ENCODE measurements at places on chromosomes 12 and 14.

DNA sequence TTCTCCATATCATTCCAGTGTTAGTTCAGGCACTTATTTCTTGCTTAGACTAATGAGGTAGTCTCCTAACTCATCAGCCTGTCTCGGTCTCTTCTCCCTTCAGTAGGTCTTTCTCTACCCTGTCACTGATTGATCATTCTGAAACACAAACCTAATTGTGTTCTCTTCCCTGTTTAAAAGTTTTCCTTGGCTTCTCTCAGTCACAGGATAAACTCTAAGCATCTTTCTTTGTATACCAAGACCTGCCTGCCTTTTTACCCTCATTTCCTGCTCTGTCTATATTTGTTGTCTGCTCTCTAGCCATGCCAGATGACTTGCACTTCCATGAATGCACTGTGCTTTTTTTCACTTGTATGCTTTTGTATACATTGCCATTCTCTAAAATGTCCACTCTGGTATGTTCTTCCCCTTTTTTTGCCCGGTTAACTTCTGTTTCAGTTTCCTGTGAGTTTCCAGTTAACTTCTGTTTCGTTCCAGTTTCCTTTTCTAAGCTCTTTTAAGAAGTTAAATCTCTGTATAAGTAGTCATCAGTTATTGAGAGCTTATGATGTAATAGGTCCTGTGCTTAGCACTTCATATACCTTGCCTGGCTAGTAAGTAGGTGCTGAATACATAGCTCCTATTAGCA lies 12.8 kb downstream of the DIP2B start:
- no peak for DNase-seq

DNA sequence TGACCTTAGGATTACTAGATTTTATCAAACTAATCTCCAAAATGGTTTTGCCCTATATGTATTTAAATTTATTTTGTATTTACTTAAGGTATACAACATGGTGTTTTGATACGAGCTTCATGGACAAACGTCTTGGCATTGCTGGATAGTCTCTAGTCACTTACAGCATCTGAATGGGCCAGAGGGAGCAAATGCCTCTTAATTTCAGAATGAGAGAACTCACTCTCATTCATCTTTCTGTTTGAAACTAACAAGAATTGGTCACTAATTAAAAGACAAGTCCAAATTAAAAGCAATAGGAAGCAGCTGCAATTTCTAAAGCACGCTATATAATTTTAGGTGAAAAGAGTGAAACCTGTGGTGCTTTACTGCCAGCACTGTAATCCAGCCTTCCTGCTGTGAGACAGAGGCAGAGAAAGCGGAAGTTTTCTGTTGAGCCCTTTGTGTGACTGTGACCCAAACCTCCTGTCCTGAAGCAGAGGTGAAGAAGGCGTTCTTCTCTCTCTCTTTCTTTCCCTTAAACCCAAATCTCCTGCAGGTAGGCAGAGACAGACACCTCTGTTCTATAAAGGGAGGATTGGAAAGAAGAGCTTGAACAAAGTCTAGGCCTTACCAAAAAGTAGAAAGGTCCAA lies 184.6 kb upstream of the NAV3 start:
- no peak for DNase-seq

DNA sequence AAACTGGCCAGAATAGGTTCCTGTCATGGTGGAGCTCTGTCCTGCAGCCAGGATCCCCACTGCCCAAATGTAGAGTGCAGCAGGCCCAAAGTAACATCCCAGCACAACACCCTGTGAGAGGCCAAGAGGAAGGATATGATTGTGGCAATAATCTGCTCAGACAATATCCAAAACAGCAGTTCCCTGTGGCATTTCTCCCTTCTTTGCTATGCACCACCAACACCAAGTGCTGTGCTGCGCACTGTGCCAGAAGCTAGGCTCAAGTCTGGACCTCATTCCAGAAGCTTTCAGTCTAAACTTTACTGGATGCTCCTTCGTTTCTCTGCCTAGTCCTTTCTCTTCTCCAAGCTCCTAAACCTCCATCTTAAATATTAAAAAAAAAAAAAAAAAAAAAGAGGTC lies 33.4 kb downstream of the SLC11A2 start:
- no peak for DNase-seq

DNA sequence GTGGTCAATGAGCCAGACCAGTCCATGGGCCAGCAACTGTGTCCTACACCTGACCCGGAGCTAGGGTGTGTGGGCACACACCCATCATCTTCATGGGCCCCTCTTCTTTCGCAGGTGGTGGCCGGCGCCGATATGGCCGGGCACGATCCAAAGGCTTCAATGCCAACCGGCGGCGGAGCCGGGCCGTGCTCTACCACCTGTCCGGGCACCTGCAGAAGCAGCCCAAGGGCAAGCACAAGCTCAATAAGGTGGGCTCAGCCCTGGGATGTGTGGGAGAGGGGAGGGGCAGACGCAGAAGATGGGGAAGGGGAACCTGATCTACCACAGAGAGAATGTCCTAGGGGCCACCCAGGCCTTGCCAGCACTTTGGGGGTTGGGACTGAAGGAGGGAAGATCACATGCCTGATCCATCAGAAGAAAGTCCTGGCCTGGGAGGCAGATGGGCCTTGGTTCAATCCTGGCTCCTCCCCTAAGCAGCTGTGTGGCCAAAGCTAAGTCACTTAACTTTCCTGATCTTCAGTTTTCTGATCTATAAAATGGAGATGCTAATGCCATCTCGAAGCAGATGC lies 3.8 kb downstream of the KCNH3 start:
- DNase-seq = no peak

DNA sequence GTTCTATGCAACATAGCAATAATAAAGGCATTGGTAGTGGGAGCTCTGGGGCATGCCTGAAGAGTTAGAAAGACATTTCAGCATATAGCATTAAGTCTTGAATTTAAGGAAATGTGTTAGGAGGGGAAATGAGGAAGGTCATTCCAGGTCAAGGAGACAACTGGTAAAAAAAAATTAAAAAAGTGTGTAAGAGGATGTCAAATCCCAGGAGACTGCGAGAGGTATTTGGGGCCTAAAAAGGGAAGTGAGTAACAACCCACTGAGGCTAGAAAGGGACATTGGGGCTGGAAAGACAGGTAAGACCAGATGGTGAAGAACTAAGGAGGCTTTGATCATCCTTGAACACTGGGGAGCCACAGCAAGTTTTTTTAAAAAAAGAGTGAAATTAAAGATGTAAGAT lies 152.9 kb downstream of the SLC25A21 start:
- DNase-seq = no peak

DNA sequence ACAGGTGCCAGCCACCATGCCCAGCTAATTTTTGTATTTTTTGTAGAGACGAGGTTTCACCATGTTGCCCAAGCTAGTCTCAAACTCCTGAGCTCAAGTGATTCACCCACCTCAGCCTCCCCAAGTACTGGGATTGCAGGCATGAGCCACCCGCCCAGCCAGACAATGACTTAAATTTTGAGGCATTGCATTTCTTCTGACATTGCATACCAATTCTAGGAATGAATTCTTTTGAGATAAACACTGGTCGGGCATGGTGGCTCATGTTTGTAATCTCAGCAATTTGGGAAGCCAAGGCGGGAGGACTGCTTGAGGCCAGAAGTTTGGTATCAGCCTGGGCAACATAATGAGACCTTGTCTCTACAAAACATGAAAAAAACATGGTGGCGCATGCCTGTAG lies 2.5 kb upstream of the CELA1 start:
- no peak for DNase-seq

DNA sequence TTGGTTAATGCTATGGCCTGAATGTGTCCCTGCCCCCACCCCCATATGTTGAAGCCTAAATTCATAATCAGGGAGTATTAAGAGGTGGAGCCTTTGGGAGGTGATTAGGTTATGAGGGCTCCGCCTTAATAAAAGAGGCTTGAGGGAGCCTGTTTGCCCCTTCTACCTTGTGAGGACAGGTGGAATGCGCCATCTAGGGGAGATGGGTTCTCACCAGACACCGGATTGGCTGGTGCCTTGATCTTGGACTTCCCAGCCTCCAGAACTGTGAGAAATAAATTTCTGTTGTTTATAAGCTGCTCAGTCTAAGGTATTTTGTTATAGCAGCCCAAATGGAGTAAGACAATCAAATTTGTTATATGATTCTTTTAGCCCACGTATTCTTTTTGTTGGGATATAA lies 148.3 kb downstream of the PTCSC3 start:
- DNase-seq = no peak

GRCh38 chr12:40137252-40137651 lies 31.4 kb upstream of the SLC2A13 start:
- DNase-seq = no peak

- DNase-seq = no peak
Observed at GRCh38 chr12:25107920-25108319, 87.0 kb downstream of the DNAI7 start.

DNA sequence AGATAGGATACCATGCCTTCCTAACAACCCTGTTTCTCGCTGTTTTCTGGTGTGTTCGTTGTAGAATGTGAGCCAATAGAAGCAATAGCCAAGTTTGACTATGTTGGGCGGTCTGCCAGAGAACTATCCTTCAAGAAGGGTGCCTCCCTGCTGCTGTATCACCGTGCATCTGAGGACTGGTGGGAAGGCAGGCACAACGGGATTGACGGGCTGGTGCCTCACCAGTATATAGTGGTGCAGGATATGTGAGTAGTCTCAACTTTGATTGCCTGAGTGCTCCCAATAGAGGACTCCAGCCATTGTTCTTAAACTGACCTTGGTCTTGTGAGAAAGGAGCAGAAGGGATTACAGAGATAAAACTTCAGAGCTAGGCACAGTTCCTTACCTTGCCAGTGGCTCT lies 96.2 kb downstream of the KICS2 start:
- no peak for DNase-seq

DNA sequence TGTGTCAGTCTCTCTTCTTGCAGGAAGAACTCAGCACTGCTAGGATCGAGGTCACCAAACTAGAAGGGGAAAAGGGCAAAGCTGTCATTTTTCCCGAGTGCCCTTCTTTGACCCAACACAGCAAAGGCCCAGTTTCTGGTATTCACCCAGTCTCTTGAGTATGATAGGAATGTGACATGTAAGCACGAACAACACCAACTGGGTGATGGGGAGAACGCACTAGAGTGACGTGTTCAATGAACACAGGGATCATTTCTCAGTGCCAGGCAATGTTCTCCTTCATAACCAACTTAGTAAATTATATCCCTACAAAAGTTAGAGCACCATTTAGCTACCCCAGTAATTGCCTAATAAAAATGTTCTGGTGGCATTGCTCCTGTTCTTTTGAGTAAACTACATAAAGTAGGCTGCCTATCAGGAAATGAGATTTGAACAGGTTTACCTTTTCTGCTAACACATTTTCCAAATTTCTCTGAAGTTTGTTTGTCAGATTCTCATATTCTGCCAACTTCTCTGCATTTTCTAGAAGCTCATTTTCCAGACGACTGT lies 64.5 kb downstream of the NIN start:
- DNase-seq = no peak

GRCh38 chr14:94573475-94574277 lies 7.5 kb upstream of the SERPINA5 start:
- no peak for DNase-seq

DNA sequence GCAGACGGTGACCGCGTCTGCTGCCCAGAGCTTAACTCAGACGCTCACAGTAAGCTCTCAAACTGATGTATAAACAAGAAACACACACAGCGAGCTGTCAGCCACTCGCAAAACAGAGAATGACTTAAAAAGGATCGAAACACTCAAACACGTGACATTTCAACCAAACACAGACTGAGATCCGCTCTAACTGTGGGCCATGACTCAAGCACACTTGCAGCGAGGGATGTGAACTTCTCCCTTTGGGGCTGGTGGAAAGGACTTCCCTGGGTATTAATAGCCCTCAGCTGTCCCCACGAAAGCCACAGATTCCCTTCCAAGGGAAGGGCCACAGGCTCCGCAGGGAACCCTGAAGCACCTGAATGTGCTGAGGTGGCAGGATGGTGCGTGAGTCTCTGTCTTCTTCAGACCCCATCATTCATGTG lies 29.1 kb downstream of the CCDC88C start:
- no peak for DNase-seq

GRCh38 chr14:77498120-77498979 lies at the start of gene ISM2:
TSS of gene ISM2 (minus strand) at chr14:77498816. CDS start at chr14:77498793, 23 bp downstream.
- DNase-seq = no peak

GRCh38 chr12:120247621-120248030 lies 17.9 kb downstream of the PXN start:
- no peak for DNase-seq

DNA sequence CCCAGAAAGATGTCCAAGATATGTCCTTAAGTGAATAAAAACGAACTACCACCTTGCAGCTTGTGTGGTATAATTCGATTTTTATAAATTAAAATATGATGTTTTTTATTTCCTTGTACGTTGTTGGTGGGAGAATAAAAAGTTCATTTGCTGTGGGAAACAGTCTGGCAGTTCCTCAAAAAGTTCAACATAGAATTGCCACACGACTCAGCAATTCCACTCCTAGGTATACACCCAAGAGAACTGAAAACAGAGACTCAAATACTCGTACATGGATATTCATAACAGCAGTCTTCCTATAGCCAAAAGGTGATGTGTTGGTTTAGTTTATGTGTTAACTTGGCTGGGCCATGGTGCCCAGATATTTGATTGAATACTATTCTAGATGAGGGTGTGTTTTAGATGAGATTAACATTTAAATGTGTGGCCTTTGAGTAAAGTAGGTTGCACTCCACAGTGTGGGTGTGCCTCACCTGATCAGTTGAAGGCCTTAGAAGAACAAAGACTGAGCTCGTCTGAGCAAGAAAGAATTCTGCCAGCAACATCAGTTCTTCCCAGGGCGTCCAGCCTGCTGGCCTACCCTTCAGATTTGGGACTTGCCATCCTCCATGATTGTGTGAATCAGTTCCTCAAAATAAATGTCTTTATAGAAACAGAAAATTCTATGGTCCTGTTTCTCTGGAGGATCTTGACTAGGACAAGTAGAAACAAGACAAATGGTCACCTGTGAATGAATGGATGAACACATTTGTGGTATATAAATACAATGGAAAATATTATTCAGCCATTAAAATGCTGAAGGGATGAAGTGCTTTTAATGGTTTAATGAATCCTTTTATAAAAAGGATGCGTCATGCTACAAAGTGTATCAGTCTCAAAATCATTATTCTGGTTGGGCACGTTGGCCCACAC lies 5.1 kb upstream of the DENR start:
- no peak for DNase-seq

DNA sequence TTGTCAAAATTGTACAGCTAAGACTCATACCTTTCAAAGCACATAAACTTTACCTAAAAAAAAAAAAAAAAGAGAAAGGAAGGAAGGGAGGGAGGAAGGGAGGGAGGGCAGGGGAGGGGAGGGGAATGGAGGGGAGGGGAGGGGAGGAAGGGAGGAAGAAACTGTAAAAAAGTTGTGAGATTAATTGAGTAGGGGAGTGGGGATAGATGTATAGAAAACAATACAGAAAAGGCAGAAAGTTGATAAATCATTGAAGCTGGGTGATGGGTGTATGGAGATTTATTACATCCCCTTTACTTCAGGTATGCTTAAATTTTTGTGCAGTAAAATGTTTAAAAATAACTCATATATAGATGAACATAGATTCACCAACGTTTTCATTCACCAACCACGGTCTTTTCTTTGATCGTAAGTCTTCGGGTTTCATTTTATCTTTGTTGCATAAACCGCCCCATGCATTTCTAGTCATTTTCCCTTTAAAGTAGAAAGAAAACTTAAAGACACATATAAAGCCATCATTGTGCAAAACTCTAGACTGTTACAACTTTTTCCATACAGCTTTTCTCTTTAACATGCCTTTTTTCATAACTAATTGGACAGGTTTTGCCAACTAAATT lies 191.2 kb upstream of the KRR1 start:
- no peak for DNase-seq

GRCh38 chr14:65229748-65230728 lies 127.7 kb upstream of the MAX start:
- peak; percentile 71 for DNase-seq
